ENCODE measurements at places on chromosomes 11 and 22.

- DNase-seq: peak; percentile 79
These were observed 1.3 kb upstream of the ESAM start for GRCh38 chr11:124763156-124763947.

DNA sequence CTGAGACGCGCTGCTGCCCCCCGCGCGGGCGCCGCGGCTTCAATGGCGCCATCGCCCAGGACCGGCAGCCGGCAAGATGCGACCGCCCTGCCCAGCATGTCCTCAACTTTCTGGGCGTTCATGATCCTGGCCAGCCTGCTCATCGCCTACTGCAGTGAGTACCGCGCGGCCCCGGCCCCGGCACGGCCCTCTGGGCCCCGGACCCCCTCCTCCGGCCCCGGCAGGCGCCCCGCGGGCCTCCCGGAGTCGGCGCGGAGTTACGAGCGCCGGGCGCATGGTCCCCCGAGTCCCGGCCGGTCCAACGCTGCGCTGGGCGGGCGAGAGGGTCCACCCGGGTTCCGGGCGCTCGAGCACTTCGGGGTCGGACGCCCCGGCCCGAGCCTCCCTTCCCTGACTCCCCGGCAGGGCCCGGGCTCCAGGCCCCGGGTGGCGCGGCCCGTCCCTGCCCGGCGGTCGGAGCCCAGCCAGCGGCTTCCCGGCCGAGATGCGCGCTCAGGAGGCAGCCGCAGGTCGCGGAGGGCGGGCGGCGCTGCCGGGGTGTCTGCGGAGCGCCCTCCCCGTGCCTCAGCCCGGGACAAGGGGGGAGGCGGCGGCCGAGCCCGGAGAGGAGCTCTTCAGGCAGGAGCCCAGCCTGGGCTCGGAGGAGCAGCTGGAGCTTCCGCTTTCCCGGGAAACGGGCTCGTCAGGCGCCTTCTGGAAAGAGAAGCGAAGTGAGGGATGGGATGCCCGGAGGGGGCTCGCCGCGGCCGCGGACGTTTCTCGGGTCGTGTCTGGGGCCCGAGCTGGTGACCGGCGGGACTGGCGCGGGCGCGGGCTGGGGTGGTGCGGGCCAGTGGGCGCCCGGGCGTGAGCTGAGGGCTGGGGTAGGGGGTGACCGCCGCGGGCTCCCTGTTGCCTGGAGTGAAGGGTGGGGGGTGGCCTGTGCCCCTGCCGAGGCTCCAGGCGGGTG, 1337.8 kb downstream of the BRD1 start:
- no peak for DNase-seq

DNA sequence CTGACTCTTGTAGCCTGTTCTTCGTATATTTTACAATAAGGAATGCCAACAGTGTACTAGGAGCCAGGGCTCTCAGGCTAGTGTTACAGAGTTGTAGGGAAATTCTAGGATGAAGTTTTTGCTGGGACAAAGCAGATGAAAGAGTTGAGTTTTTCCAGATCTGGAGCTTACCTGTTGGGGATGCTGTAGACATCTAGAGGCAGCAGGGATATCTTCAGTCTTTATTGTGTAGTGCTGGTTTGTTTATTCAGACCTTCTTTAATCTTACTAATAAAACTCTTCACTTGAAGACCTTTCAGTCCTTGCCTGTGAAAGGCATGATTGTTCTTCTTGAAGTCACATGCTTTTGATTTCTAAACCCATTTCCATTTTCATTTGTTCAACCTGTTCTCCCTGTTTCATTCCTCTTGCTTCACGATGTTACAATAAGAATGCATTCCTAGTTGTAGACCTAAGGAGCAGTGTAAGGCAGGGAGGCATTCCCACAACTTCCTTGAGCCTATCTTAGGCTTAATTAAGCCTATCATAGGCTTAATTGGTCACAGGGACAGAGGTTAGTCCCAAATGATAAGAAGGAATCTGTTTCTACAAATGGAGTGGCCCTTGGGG, 7.9 kb upstream of the SLC37A2 start:
- no peak for DNase-seq

DNA sequence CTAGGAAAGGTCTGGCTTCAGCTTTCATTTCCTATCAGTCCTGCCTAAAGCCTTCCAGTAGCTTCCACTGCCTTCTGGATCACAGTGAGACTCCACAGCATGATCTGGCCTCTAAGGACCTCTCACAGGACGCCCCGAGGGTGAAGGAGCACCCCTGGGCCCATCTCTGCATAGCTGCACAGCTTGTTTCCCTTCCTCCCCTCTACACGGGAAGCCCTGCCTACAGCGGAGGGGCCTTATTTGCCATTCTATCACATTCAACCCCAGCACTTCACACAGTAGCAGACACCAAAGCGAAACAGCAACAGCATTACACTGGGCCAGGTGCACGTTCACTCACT, 162.3 kb upstream of the GRK3 start:
- no peak for DNase-seq

- no peak for DNase-seq
These were observed 94.1 kb upstream of the NNMT start for GRCh38 chr11:114202011-114202609.

- no peak for DNase-seq
These were observed 145.5 kb downstream of the LARGE1 start for GRCh38 chr22:33774781-33775180.

GRCh38 chr11:65911682-65912568, 6.9 kb downstream of the C11orf68 start:
- peak; percentile 89 for DNase-seq

DNA sequence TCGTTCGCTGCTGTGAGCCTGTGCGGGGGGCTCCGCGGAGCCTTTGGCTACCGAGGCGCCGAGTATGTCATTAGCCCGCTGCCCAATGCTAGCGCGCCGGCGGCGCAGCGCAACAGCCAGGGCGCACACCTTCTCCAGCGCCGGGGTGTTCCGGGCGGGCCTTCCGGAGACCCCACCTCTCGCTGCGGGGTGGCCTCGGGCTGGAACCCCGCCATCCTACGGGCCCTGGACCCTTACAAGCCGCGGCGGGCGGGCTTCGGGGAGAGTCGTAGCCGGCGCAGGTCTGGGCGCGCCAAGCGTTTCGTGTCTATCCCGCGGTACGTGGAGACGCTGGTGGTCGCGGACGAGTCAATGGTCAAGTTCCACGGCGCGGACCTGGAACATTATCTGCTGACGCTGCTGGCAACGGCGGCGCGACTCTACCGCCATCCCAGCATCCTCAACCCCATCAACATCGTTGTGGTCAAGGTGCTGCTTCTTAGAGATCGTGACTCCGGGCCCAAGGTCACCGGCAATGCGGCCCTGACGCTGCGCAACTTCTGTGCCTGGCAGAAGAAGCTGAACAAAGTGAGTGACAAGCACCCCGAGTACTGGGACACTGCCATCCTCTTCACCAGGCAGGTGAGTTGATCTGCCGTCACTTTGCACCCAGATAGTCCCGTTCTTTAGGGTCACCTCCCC, 1.0 kb downstream of the ADAMTS15 start:
- no peak for DNase-seq

DNA sequence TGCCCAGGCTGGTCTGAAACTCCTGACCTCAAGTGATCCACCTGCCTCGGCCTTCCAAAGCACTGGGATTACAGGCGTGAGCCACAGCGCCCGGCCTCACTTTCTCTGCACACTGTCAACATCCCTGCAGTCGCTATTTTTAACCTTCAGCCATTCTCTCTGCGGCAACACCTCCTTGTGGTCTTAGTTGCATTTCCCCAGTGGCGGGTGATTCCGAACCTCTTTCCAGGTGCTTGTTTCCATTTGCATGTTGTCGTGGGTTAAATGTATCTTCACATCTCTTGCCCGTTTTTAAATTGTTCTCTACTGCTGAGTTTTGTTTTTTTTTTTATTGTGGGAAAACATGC, 2.2 kb upstream of the SCT start:
- DNase-seq: no peak

GRCh38 chr11:46410021-46410420, 18.4 kb upstream of the CHRM4 start:
- DNase-seq: no peak

- peak; percentile 65 for DNase-seq
These were observed 367.6 kb downstream of the TBC1D22A start for GRCh38 chr22:47129902-47130635.

DNA sequence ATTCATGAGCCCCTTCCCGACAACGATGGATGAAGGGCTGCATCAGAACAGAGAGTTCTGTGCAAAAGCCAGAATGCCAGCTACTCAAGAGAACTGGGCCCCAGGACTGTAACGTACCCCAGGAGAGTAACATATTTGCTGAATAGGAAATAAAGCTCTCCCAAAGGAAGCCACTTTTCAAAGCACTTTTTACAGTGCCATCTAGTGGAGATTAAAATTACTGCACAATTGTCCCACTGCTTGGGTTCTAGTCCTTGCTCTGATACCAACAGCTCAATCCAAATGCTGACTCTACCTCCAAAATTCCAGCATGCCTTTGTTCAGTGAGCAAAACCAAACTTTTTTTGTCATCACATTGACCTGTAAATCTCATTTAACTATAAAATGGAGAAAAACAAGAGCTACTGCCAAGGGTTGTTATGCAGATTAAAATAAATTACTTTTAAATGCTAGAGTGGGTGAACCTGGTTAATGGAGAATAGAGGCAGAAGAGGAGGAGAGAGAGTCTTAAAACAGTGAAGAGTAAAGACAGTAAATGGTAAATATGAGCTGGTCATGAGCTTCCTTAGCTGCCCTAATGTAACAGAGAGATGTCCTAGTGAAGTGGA, 87.6 kb upstream of the FSHB start:
- peak; percentile 47 for DNase-seq

- DNase-seq: no peak
These were observed 53.2 kb upstream of the HEPHL1 start for GRCh38 chr11:93967944-93968343.

DNA sequence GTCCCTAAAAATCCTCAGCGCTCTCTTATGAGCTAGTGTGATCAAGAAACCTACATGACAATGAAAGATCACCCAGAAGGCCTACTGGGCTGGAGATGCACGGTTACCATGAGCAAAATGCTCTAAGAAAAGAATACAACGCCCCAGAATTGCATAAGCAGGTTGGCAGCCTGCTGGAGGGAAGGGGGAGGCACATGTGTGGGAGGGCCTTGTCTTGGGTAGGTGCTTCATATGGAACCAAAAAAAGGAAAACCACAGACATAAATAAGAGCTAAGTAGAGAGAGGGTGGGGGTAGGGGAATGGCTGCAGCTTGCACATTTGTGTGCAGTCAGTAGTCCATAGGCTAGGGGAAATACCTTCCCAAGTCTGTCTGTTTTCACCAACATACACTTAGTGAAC, 2.8 kb downstream of the SIAE start:
- no peak for DNase-seq

DNA sequence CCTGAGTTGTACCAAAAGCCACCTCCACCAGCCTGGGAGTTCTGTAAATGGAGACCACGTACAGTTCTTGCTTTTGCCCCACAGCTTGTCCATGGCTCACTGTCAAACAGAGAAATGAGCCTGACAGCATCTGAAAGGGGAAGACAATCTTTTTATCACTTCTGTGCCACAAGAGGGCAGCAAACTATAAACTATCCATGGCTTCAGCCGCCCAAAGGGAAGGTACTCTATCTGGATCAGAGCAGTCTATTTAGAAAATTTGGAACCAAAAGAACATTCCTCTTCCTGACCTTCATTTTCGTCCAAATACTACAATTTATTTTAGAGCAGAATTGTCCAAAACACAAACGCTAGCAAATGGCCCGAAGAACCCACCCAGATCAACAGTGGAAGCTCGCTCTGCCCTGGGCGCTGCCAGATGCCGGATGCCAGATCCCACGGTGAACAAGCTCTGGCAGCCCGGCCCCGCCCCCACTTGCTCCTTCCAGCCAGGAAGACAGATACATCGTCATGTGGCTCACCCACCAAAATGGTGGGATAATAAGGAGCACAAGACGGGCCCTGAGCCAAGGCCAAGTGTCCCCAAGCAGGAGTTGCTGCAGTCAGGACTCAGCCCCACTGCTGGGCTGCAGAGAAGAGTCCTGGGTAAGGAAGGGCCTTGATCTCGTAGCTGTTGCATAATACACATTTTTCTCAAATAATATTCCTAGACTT, 23.9 kb upstream of the SCGB1A1 start:
- peak; percentile 86 for DNase-seq

GRCh38 chr11:900545-900944, 10.1 kb downstream of the CHID1 start:
- no peak for DNase-seq

- no peak for DNase-seq
These were observed 774 bp upstream of the MRGPRG start for GRCh38 chr11:3219281-3219892.

- peak; percentile 85 for DNase-seq
These were observed 1071.2 kb downstream of the LRRC4C start for GRCh38 chr11:40388097-40388818.

DNA sequence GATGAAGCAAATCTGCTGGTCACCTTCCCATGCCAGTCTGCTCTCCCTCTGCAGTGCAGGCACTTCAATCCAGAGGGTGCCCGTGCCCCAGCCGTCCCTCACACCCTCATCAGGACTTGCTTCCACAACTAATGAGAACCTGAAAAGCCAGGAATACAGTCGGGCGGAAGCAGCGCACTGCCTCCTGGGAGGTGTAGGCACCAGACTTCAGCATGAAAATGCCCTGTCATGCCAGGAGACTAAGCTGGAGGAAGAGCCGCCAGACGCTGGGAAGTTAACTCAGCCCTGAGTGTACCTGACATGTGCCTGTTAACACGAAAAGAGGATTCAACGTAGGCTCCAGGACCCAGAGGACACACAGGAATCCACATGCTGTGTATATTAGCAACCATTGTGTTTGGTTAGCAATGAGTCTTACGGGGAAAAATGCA, 40.1 kb upstream of the FLI1 start:
- peak; percentile 62 for DNase-seq

DNA sequence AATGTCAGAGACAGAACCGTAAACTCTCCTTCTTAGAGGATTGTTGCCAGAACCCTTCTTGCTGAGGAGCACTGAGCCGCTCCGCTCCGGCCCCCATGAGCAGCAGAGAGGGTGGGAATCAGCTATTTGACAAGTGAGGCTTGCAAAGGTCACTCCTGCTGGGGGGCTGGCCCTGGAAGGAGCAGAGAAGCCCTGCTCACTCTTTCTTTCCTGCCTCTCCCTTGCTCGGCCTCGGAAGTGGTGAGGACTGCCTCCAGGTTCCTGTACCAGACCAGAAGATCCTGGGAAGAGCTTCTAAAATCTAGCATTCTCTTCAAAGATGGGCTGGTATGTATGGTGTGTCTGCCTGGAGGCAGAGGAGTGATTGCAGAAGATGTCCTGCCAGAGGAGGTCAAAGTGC, 168.6 kb upstream of the NECTIN1 start:
- no peak for DNase-seq

GRCh38 chr11:75588051-75588481, 26.0 kb downstream of the SERPINH1 start:
- DNase-seq: no peak

- DNase-seq: no peak
These were observed 27.0 kb downstream of the CABIN1 start for GRCh38 chr22:24037851-24038765.

DNA sequence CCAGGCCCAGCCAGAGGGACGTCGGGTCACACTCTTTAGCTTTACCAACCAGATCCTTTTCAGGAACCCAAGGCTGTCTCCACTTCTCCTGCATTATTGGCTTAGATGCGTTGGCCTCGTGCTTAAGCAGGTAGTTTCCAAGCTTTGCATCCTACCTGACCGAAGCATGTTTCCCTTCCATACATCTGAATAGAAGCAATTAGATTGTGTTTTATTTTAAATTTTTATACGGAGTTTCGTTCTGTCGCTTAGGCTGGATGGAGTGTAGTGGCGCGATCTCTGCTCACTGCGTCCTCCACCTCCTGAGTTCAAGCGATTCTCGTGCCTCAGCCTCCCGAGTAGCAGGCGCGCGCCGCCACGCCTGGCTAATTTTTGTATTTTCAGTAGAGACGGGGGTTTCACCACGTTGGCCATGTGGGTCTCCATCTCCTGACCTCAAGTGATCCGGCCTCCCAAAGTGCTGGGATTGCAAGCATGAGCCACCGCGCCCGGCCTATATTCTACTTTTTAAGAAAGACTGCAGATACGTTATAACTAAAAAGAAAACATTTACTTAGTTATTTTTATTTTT, 677 bp downstream of the DYNC2H1 start:
- DNase-seq: no peak
